ENCODE measurements at places on chromosomes 3 and 15.

DNA sequence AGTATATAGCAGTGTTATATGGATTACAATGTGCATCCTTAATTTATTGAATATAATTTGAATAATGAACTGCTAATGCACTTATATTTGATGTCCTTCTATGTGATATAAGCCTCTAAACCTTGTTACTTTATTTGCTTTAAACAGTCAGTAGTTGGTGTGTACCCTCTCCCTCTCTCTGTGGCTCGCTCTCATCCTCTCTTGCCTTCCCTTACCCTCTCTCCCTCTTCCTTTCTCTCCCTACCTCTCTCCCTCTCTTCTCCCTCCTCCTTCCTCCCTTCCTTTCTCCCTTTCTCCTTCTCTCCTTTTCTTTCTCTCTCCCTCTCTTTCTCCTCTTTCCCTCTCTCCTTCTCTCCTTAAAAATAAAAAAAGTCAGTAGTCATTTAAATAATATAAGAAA is 28.9 kb downstream of the MGA start:
- DNase-seq = no peak

- DNase-seq = no peak
These were observed 2.8 kb upstream of the RNU5A-1 start for GRCh38 chr15:65292938-65293518.

DNA sequence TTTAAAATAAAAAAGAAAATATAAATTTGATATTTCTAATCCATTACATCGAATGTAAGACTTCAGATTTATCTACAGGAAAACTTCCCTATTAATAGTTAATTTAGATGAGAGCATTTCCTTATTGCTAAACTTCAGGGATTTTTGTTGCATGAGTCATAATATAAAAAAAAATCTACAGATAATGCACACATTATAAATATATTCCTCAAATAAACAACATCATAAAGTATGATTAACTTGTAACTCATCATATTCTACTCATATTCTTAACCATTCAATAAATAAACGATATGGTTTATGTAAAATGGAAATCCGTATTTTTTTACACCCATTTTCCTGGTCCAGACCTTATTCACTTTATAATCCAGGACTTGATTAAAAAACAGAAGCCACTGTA is 477.0 kb downstream of the EPHA3 start:
- no peak for DNase-seq

- DNase-seq = no peak
These were observed 36.4 kb downstream of the RFTN1 start for GRCh38 chr3:16477056-16477455.

GRCh38 chr3:163768048-163768447 is 1310.2 kb downstream of the SI start:
- no peak for DNase-seq

GRCh38 chr15:100898661-100899462 is 19.2 kb downstream of the ALDH1A3 start:
- DNase-seq = no peak

GRCh38 chr3:166455744-166456143 is 618.5 kb upstream of the BCHE start:
- DNase-seq = no peak

DNA sequence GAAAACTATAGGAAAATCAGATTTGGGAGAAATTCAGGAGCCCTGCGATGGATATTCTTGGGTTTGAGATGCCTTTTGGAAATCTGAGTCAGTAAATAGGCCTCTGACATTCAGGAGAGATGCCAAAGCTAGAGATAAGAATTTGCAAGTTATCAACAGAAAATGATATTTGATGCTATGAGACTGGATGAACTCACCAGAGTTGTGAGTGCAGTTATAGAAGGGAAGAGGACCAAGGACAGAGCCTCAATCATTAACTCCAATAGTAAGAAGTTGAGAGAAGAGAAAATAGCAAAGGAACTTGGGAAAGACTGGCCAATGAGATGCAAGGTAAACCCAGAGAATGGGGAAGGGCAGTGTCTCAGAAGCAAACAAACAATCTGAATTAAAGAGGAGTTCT is 7.9 kb upstream of the ANO10 start:
- no peak for DNase-seq

DNA sequence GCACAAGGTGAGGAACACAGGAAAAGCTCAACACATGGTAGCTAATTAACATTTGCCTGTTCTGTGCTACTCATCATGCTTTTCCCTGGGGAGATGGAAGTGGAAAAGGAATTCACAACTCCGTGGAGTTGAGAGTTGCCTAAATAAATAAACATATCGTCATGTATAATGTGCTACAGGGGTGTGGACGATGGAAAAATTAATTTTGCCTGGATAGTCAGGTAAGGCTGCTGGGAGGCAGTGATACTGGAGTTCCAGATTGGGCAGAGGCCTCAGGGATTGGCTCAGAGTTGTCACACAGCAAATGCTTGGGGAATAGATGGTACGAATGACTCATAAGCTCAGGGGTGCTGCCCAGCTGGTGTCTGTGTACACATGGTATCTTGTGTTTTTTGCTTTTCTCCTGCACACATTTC is 3.1 kb upstream of the ABHD6 start:
- DNase-seq = no peak

DNA sequence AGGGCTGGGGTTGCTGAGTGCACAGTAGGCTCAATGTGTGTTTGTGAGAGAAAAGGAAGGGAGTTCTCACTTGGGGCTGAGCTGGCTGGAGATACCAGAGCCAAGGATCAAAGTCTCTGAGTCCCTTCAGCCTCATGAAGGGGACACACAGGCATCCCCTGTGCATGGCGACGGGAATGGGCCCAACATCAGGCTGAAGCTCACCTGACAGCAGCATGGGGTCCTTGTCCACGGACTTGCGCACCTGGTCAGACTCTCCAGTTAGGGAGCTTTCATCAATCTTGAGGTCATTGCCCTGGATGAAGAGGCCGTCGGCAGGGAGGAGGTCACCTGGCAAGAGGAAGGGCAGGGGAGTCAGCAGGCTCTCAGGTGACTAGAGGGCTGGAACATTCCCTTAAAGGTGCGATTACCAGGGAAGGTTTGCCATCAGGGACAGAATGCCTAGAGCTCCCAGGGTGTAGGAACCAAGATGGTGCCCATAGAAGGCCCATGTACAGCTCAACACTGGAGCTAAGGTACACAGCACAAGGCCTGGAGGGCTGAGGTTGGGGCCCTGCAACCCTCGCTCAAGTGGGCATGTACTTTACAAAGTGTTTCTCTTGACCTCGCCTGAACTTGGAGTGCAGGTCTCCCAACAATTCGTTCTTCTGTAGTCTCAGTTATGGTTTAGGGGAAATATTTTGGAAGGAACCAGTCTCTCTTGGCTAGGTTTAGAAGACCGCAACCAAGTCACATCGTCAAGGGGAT is 80.0 kb upstream of the SEC13 start:
- no peak for DNase-seq

DNA sequence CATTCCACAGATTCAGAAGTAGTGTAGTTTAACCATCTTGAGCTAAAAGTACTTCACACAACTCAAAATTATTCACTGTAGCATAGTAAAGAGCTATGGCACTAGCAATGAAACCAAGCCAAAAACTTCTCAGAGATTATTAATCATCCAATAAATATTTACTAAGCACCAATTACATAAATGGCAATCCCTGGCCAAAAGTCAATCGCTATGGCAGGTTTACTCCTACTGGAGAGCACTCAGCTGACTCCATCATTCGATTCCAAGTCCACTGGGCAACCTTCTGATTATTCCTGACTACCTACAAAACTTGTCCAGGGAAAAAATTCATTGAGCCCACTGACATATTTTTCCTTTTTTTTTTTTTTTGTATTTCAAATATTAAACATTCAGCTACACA is 23.9 kb downstream of the ATP13A3 start:
- no peak for DNase-seq

- no peak for DNase-seq
These were observed 55.6 kb upstream of the RGMA start for GRCh38 chr15:93144463-93145236.

DNA sequence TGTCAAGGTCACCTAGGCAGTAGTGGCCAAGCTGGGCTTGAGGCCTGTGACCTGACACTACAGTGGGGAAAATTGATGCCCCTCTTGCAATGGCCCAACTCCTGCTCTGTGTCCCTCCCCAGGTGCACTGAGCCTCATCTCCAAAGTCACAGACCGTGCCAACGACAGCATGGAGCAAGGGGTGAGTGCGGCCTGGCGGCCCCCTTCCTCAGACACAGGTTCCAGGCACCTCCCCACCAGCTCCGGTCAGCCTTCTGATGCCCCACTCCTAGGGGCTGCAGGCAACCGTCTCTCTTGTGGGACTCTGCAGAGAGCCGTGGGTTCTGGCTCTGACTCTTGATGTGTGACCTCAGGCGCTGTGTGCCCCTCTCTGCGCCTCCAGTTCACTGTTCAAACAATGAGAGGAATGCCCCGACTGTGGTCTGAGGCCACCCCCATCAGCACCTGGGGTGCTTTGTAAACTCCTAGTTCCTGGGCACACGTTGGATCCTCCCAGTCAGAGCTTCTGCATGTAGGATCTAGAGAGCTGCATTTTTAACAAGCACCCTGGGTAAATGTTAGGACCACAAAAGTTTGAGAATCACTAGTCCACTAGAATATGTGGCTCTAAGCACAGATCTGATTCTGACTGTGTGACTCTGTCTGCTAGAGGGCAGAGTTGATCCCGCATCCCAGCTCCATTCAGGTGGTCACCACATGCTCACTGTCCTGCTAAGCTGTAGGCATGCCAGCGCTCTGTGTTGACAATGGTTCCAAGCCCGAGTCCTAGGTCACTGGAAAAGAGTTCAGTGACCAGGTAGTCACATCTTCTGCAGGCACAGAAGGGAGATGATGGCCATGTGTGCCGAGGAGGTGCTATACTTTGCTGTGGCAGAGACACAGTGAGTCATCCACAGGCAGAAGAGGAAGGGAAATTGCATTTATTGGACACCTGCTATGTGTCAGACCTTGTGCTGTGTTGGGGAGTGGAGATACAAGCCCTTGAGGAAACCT is 46.2 kb upstream of the NR2C2 start:
- no peak for DNase-seq

DNA sequence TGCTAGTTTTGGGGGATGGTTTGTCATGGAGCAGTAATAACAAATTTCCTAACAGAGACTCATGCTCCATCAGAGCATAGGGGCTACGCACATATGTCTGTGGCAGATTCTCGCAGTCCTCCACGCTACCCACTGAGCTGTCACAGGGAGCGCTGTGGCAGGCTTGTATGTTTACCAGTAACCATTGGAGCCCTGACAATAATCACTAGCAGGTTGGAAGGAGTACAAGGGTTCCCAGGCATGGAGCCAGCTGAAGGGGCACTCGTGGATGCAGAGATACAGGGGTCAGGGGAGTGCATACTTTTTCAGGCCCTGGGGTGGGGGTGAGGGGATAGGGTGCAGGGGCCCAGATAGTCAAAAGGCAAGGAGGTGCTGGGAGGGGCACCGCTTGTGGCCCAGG is 7.9 kb upstream of the GP9 start:
- DNase-seq = no peak

- DNase-seq = no peak
These were observed 6.9 kb upstream of the ALPK3 start for GRCh38 chr15:84810073-84810840.

DNA sequence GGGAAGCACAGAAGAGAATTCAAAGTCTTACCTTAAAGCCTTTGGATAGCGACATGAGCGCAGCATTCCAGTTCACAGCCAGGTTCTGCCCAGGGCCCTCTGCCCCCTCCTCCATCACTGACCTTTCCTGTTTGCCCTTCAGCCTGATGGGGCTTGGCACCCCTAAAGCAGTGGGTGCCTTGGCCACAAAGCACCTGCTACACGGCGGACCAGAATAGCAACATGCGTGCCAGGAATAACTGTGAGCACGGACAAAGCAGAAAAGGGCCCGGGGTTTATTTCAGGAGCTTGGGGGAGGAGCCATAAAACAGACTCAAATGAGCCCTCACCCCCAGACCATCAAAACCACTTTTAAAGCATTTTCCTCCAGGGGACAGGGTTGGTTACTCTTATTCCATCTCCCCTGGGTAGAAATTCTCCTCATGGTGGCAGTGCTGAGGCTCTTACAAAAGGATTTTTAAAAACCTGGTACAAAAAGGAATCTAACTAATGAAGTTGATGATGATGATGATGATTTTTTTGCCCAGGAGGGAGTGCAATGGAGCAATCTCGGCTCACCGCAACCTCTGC is 135.4 kb downstream of the KLF13 start:
- DNase-seq = no peak

- no peak for DNase-seq
These were observed 76.7 kb upstream of the LPP start for GRCh38 chr3:188077160-188077799.

DNA sequence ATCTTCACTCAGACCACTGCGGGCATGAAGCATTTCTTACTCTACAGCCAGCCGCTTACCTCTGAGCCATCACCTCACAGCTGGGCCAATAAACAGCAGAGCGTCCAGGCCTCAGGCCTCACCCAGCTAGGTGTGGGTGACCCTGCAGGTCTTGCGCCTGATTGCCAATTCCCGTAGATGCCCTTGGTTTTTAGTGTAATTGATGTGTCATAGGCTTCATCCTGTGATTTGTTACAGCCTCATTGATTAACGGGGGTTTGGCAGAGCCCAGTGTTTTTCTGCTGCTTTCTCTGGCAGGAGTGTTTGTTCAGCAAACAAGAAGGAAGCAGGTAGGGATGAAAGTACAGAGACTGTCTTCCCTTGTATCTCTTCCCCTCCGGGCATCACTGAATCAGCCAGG is 49.6 kb upstream of the BNIP2 start:
- DNase-seq = no peak

GRCh38 chr15:52481915-52482314 is 46.8 kb downstream of the MYO5A start:
- DNase-seq = no peak

- no peak for DNase-seq
These were observed 450.4 kb downstream of the MFSD1 start for GRCh38 chr3:159252274-159252673.

- DNase-seq = no peak
These were observed 15.7 kb downstream of the PTH1R start for GRCh38 chr3:46893146-46893748.

DNA sequence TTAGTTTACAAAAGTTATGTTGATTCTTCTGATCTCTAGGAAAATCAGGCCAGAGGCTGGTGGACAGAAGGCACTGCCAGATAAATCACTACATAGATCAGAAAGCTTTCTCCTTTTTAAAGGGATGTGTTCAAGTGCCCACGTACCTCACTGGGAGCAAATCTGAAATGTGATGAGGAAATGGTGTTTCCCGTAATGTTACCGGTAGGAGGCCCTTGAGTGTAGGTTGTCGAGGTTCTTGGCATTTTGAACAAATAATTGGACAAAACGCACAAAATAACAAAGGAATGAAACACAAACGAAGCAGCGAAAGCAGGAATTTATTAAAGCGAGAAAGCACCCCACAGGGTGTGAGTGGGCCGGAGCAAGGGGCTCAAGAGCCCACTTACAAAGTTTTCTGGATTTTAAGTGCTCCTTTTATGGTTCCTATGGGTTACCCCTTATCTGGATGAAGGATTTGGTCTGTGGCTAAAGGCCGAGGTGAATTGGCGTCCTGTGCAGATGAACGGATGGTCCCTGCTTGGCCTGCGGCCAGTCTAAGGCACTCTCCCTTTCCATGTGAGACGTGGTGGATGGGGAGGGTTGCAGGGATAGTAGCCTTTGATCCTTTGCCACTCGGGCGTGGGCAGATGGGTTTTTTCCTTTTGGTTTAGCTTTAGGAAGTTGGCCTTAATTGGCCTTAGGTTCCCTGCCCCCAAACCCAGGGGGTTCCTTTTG is 1.0 kb downstream of the SNX1 start:
- DNase-seq = no peak

Data from stimulated activated CD4-positive, alpha-beta T cell treated with anti-CD3 and anti-CD28 coated beads, Interleukin-15, amount 100 ng/mL, for 1 hour (primary cell).